ENCODE measurements at places on chromosomes 6 and 20.

GRCh38 chr6:21915707-21916260, 322.2 kb downstream of the SOX4 start:
- DNase-seq, result no peak

- DNase-seq, result no peak
These were observed 166.1 kb downstream of the THBS2 start for GRCh38 chr6:169087443-169088041.

GRCh38 chr20:16501301-16501700, 71.9 kb downstream of the KIF16B start:
- no peak for DNase-seq

GRCh38 chr20:49490689-49491088, 8.2 kb upstream of the KCNB1 start:
- no peak for DNase-seq

DNA sequence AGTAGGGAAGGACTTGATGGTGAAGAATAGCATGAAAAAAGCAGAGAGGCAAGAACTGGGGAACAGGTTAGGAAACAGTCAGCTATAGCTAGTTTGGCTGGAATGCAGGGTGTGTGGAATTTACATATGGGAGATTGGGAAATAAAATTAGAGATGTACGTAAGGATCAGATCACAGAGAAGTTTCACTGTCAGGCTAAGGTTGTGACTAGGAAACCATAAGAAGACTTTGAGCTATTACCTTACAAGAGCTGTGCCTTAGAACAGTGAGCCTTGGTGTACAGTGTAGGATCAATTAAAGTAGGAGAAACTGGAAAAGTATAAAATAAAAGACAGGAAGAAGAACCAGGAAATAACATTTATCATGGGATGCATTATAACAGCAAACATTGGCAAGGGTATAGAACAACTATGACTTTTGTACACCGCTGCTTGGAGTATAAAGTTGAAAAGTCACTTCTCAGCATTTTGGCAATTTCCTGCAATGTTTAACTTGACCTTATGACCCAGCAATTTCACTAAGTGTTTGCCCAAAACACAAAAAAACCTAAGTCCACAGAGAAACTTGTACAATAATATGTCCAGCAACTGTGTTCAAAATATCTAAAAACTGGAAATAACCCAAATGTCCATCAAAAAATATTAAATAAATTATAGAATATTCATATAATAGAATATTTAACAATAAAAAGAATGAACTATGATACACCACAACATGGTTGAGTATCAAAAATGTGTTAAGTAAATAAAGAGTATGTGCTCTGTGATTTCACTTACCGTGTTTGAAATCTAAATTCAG, 31.2 kb upstream of the SPTLC3 start:
- DNase-seq, result no peak

GRCh38 chr6:53647462-53648094, 18.0 kb downstream of the KLHL31 start:
- no peak for DNase-seq

GRCh38 chr6:56073761-56074160, 173.6 kb downstream of the COL21A1 start:
- DNase-seq, result no peak

GRCh38 chr6:44078827-44079671, 48.2 kb downstream of the MRPL14 start:
- DNase-seq, result peak; percentile 65

GRCh38 chr20:8690074-8690473, 378.8 kb upstream of the PLCB4 start:
- no peak for DNase-seq

DNA sequence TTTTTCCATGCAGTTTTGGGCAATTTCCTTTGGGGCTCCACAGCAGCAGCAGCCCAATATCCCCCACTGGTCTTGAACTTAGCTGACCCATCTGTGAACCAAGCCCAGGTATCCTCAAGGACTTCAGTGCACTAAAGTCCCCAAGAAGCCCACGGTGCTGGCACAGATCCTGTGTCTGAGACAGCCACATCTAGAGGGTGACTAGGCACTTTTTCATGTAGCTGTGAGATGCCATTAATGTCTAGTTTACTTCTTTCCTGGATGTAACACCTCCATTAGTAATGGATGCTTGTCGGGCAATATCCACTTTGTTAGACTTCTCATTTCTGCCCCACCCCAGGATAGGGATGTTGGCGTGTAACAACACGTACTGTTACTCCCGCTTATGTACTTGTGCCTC, 176.2 kb upstream of the PROKR2 start:
- no peak for DNase-seq

- DNase-seq, result no peak
These were observed 316.1 kb downstream of the TAF4 start for GRCh38 chr20:61749406-61750075.

- no peak for DNase-seq
These were observed 263.2 kb downstream of the DLL1 start for GRCh38 chr6:170027647-170028043.

DNA sequence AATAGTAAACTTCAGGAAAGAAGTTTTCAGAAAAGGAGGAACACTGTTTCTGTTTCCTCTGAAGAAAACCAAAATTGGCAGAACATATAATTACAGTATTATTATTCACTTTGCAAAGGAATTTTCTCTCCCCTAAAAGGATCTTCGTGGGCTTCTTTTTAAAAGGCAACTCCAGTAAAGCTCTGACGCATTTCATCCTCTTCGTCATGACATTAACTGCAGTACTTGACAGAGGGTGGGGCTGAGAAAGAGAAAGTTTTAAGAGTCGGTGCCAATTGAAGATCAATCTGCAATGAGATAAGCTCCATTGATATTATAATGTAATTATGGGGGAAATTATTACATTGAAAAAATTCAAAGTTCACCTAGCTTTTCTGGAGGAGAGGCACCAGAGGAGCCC, 75.8 kb downstream of the MYB start:
- no peak for DNase-seq

GRCh38 chr20:32463642-32464400, 105.7 kb downstream of the ASXL1 start:
- DNase-seq, result peak; percentile 42

- no peak for DNase-seq
These were observed 12.4 kb upstream of the MYLK2 start for GRCh38 chr20:31806564-31807355.

- DNase-seq, result no peak
These were observed 18.2 kb upstream of the CEP85L start for GRCh38 chr6:118669561-118669960.

GRCh38 chr6:19549109-19549508, 288.1 kb upstream of the ID4 start:
- DNase-seq, result no peak

GRCh38 chr6:44225579-44226325, 2.4 kb downstream of the SLC29A1 start:
- DNase-seq, result no peak

All from Right ventricle myocardium superior (tissue), 1 donor.